Renal pelvis (tissue), 12 donors: ENCODE measurements at places on chromosomes 6 and 20.

DNA sequence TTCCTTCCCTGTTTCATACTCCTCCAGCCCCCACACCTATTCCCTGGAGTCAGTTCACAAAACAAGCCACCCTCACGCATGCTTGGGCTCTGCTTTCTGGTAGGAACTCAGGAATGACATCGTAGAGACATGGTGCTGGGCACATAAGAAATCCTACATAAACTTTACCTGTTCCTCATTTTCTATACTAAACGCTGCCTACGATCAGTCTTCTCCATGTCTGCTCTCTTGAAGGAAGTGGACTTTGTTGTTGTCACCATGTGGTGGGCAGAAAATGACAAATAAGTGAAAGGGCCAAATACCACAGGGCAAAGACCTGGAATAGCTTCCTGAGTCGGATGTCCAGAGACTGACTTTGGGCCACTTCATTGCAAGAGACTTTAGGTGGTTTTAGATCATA lies 10.1 kb downstream of the MYLK4 start:
- DNase-seq: no peak

- DNase-seq: no peak
These were observed 89.2 kb downstream of the SASH1 start for GRCh38 chr6:148431840-148432239.

GRCh38 chr6:136788069-136788902 lies 4.0 kb downstream of the MAP3K5 start:
- no peak for DNase-seq

GRCh38 chr20:50663095-50663821 lies 28.1 kb downstream of the RIPOR3 start:
- no peak for DNase-seq

DNA sequence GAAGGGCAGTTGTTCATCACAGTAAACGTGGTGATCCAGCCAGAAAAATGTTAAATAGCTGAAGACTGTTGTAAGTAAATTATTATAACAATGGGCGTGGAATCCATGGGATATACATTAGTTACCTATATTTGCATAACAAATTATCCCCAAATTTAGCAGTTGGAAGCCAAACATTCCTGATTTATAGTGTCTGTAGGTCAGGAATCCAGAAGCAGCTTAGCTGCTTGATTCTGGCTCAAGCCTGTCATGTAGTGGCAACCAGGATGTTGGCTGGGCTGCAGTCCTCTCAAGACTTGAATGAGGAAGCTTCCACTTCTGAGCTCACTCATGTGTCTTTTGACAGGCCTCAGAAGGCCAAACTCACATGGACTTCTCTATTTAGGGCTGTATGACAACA lies 6.9 kb upstream of the ADGRB3 start:
- DNase-seq: no peak

GRCh38 chr6:70180901-70181599 lies 121.8 kb downstream of the COL9A1 start:
- no peak for DNase-seq

- DNase-seq: peak; percentile 43
These were observed 26.5 kb downstream of the BCKDHB start for GRCh38 chr6:80133020-80133419.

DNA sequence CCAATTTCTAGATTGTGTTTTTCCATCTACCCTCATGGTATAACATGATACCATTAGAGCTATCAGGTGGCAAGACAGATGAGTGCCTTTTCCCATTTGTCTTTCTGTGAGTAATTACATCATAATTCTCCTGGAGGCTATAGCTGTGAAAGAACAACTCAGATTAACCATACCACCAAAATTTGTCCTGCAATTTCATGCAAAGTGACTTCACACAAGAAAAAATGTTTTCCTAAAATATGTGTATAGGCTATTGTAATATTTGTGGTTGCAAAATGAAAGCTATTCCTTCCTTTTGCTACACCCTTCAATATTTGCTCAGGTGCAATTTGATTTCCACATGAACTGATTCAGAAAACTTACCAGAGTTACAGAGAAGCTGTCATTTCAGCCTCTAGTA lies 547.7 kb upstream of the ID4 start:
- DNase-seq: no peak

DNA sequence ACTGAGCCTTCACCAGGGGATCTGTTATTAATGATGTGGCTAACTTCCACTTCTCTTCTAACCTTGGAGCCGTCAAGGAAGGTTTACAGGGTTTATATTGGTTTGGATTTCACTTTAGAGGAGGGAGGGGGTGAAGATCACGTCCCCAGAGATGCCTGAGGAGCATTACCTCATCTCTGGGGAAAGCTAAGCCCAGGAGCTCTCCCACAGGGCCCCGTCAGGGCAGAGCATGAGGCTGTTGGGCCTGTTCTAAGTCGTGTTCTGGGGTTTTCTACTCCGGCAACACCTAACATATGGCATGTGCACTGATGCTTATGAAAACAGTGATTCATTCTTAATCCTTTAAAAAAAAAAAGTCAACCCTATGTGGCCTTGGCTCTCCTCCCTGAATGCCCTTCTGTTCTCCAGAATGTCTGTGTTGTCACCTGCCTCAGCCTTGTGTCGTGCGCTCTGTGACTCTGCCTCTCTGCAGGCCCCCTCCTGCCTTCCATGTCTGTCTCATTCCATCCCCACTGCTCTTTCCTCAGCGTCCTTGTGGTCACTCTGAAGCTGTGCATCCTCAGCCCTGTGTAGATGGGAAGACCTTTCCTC lies 97.4 kb upstream of the JARID2 start:
- peak; percentile 42 for DNase-seq

GRCh38 chr6:25462235-25462897 lies 183.2 kb downstream of the CARMIL1 start:
- DNase-seq: no peak

- DNase-seq: no peak
These were observed 763 bp downstream of the KLC4 start for GRCh38 chr6:43060034-43060754.
